ENCODE measurements at places on chromosomes 16 and 17. TPM values are rescaled to one million over a fixed set of nuclear protein-coding genes. Genes with fewer than 3 reads are reported as not detected.

AANAT gene
- not detected for total RNA-seq

ACSM3 gene
- total RNA-seq = 9.2 TPM

DNA sequence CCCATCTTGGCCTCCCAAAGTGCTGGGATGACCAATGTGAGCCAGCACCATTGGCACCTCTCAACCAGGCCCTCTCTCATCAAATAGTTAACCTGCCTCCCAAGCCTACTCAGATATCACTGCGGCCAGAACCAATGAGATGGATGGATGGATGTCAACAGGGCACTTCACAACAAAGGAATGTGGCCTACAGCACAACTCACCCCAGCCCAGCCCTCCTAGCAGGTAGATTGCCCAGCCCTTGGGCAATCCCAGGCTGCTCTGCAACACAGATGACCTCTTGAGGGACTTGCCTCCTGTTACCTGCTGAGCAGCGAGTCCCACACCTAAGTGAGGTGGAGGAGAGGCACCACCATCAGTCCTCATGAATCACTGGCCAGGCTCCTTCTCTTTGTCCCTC lies 22.6 kb upstream of the KIFC3 start:
- peaks cover 12% of the 10 kb centered on the region for H3K27me3 ChIP-seq
- no peaks in the 10 kb centered on the region for H3K36me3 ChIP-seq
- no peak overlapping the region for H3K27ac ChIP-seq
- no peak overlapping the region for H3K4me3 ChIP-seq
- no peaks in the 10 kb centered on the region for H3K4me1 ChIP-seq

DNA sequence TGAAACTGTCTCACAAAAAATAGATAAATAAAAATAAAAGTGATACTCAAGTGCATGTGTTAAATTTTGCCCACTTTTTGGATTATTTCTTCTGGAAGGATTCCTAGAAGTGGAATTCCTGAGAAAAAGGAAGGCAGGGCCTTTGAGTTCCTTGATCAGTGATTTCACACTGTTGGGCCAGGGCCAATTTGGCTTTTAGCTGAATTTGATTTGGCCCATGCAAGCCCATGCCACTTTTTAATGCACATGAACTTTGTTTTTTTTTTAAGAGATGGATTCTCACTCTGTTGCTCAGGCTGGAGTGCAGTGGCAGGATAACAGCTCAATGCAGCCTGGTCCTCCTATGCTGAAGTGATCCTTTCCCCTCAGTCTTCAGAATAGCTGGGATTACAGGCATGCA lies 96.3 kb downstream of the TNFRSF13B start:
- no peak overlapping the region for H3K4me3 ChIP-seq
- no peak for DNase-seq
- H3K4me1 ChIP-seq = no peaks in the 10 kb centered on the region
- H3K36me3 ChIP-seq = no peaks in the 10 kb centered on the region
- H3K27ac ChIP-seq = no peak overlapping the region

DNA sequence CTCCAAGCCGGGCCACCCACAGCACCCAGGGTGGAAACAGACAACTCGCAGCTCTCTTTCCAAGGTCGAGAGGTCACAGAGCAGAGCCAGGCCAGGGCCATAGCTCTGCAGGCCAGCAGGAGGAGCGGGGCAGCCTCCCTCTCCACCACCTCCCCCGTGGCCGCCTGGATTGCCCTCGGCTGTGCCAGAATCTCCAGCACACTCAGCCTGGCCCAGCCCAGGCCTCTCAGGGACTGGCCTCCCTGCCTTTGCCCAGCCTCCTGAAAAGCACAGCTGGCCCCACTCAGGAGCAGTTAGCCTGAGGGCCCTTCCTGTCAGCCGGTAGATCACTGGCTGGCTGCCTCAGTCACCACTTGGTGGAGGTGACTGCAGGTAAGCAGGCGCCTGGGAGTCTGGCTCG lies 85.8 kb upstream of the SEC14L1 start:
- H3K4me1 ChIP-seq = peaks cover 7% of the 10 kb centered on the region
- H3K27ac ChIP-seq = no peak overlapping the region
- no peak for DNase-seq

GRCh38 chr16:19974607-19975006 lies 90.0 kb upstream of the GPRC5B start:
- DNase-seq = no peak
- H3K4me3 ChIP-seq = no peak overlapping the region
- no peaks in the 10 kb centered on the region for H3K4me1 ChIP-seq
- H3K27me3 ChIP-seq = peaks cover 9% of the 10 kb centered on the region
- H3K36me3 ChIP-seq = no peaks in the 10 kb centered on the region
- no peak overlapping the region for H3K27ac ChIP-seq

DNA sequence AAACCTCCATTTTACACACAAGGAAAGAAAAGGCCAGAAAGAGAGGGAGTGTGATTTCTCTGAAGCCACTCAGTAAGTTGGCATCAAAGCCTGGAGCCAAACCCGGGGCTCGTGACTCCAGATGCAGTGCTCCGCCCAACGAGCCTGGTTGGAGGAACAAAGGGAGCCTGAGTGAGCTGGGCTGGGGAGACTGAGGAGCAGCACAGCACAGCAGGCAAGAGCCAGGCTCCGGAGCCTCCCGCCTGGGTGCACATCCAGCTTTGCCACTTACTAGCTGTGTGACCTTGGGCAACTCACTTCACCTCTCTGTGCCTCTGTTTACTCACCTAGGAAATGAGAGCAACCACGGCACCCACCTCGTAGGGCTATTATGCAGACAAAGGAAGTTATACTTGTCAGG lies 5.6 kb downstream of the GSG1L start:
- H3K4me3 ChIP-seq = no peak overlapping the region
- no peaks in the 10 kb centered on the region for H3K36me3 ChIP-seq
- peaks cover 5% of the 10 kb centered on the region for H3K27me3 ChIP-seq
- H3K4me1 ChIP-seq = no peaks in the 10 kb centered on the region

DNA sequence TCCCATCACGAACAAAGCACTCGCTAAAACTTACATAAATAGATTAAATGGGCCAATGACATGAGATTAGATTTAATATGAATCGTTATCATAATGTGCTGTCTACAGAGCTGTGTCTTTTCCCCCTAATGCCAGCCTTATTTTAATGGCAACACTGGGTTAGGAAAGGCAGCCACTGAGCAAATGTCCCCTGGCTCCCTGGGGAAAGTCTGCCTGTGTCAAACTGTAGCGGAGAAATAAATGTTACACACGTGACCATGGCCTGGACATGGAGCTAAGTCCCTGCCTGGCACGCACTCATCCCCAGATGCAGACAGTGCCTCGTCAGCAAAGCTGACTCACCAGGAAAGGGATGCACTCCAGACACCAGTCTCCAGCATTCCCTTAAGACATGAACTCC lies 61.3 kb upstream of the SDK2 start:
- no peak for DNase-seq
- no peak overlapping the region for H3K27ac ChIP-seq
- H3K4me3 ChIP-seq = no peak overlapping the region
- H3K4me1 ChIP-seq = peaks cover 9% of the 10 kb centered on the region
- peaks cover 12% of the 10 kb centered on the region for H3K27me3 ChIP-seq
- no peaks in the 10 kb centered on the region for H3K36me3 ChIP-seq

KIAA0513 gene
- 17.2 TPM for total RNA-seq

- DNase-seq = no peak
- peaks cover 4% of the 10 kb centered on the region for H3K27me3 ChIP-seq
- no peak overlapping the region for H3K4me3 ChIP-seq
- H3K4me1 ChIP-seq = peaks cover 17% of the 10 kb centered on the region
Measured at GRCh38 chr17:20012017-20012536, 2.9 kb downstream of the SPECC1 start.

- no peak overlapping the region for H3K4me3 ChIP-seq
- no peak for DNase-seq
- no peaks in the 10 kb centered on the region for H3K36me3 ChIP-seq
- H3K27ac ChIP-seq = no peak overlapping the region
- H3K4me1 ChIP-seq = no peaks in the 10 kb centered on the region
- H3K27me3 ChIP-seq = no peaks in the 10 kb centered on the region
Measured at GRCh38 chr16:50114357-50115129, 38.6 kb upstream of the TENT4B start.
